ENCODE measurements at places on chromosomes 5 and 9. TPM values are rescaled to one million over a fixed set of nuclear protein-coding genes. Genes with fewer than 3 reads are reported as not detected.

GRCh38 chr5:141326088-141326854, 4.0 kb upstream of the PCDHGA1 start:
- peak; percentile 52 for DNase-seq

- DNase-seq = no peak
Measured at GRCh38 chr9:122320413-122320881, 50.4 kb upstream of the PTGS1 start.

The DIPK1B gene
- 0.39 TPM for total RNA-seq

The ADAMTS19 gene
- total RNA-seq = not detected

The IRX4 gene
- total RNA-seq = not detected

GRCh38 chr5:32297181-32298058, 15.3 kb downstream of the MTMR12 start:
- no peak for DNase-seq

- no peak for DNase-seq
Measured at GRCh38 chr9:95383185-95383676, 65.7 kb upstream of the FANCC start.

DNA sequence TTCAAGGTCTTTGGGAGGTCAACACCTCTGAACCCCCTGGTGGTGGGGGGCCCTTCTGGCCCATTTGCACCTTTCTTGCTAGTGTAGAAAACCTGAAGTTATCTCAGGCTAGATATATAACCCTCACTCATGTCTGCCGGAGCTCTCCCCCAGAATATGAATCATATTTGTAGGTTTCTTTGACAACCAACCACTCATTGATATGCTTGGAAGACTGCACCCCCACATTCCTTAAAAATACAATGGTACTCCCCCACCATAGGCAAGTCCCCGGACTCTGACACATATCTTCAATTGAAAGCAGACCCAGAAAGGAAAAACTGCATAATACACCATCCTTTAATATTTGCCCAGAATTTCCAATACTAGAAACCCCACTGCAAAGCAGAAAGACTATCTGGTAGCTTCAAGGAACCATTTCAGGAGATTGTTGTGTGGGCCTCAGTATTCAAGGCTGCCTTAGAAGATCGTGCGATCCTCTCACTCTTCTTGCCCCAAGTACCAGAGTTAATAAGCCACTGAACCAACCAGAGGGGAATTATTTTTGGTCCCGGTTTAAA, 978 bp upstream of the UBE2B start:
- no peak for DNase-seq

GRCh38 chr5:109574985-109575384, 114.7 kb upstream of the MAN2A1 start:
- no peak for DNase-seq

DNA sequence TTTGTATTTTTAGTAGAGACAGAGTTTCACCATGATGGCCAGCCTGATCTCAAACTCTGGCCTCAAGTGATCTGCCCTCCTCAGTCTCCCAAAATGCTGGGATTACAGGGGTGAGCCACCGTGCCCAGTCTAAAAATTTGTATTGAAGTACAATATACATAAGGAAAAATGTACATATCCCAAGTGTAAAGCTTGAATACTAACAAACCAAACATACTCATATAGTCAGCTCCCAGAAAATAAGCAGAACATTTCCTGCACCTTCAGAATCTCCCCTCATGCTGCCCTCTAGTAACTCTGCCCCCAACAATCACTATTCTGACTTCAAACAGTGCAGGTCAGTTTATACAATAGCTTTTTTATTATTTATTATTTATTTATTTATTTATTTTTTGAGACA, 1.6 kb upstream of the NOL6 start:
- peak; percentile 5 for DNase-seq

The CNTLN gene
- 1.6 TPM for total RNA-seq

DNA sequence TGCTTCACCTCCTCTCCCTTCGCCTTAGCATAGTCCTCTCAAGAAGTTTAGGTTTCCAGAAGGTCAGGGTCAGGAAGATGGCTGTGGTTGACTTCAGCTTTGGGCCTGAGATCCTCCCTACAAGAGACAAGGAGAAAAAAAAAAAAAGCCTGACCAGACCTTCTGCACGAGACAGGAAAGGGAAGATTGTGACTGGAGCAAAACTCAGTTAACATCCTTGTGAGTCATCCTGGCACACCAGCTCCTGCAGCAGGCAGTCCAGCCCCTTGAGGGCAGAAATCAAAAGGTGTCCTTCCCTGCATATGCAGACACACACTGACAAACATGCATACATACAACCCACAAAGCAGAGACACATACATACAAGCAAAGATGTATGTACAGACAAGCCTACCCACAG, 18.0 kb upstream of the ENHO start:
- no peak for DNase-seq

The PCDHGC3 gene
- 0.68 TPM for total RNA-seq

- DNase-seq = no peak
Measured at GRCh38 chr5:1959231-1959630, 76.5 kb upstream of the IRX4 start.

All from natural killer cell (primary cell).